Osteoblast (primary cell): ENCODE measurements at places on chromosomes 2 and 18. TPM values are rescaled to one million over a fixed set of nuclear protein-coding genes. Genes with fewer than 3 reads are reported as not detected.
A peak's percentile ranks its signal among the peaks of the same experiment; 100 is the strongest.

The MROH2A gene
- total RNA-seq, result not detected in 2 replicates

The RTP5 gene
- not detected in 2 replicates for total RNA-seq

The PXDN gene
- total RNA-seq, result 307 and 324 TPM in 2 replicates

The AQP4 gene
- not detected in 2 replicates for total RNA-seq

The CUL3 gene
- 59.5 and 64.4 TPM in 2 replicates for total RNA-seq

The NOSTRIN gene
- total RNA-seq, result 0.59 and 1.4 TPM in 2 replicates

The EFEMP1 gene
- 1,402 and 1,564 TPM in 2 replicates for total RNA-seq

DNA sequence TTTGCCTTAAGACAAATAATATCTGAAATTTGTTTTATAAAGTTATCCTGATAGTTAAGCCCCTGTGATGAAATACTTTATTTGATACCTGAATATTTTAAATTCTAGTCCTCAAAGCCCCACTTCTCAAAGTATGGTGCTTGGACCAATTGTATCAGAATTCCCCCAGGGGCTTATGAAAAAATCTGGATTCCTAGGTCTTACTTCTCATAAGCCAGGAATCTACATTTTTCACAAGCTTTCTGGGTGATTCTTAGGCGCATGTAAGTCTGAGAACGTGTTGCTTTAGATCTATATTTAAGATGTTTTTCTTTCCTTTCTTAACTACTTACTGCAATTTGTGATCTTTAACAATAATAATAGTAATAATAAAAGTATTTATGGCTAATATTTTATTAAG lies 53.1 kb downstream of the MYO1B start:
- no peak for DNase-seq

GRCh38 chr2:125491663-125492062 lies 1164.3 kb upstream of the GYPC start:
- DNase-seq, result no peak

GRCh38 chr18:78421392-78421791 lies 558.2 kb upstream of the SALL3 start:
- no peak for DNase-seq

DNA sequence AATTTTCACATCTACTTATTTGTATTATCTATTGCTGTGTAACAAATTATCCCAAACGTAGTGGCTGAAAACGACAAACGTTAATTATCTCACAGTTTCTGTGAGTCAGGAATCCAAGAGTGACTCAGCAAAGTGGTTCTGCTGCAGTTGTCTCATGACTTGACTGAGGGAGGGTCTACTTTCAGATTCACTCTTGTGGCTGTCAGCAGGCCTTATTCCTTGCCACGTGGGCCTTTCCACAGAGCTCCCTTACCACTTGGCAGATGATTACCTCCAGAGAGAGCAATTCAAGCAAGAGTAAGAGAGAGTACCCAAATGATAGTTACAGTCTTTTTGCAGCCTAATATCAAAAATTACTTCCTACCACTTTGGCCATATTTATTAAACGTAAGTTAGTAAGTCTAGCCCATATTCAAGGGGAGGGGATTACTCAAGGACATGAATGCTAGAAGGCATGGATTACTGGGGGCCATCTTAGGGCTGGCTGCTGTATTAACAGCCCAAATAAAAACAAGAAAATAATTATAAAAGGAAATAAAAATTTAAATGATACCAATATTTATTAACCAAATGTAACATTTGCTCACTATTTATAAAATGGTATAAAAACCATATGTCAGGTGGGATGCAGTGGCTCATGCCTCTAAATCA lies 48.7 kb upstream of the NBEAL1 start:
- peak; percentile 60 for DNase-seq

- no peak for DNase-seq
These were observed 7.0 kb upstream of the RPIA start for GRCh38 chr2:88684519-88684918.

DNA sequence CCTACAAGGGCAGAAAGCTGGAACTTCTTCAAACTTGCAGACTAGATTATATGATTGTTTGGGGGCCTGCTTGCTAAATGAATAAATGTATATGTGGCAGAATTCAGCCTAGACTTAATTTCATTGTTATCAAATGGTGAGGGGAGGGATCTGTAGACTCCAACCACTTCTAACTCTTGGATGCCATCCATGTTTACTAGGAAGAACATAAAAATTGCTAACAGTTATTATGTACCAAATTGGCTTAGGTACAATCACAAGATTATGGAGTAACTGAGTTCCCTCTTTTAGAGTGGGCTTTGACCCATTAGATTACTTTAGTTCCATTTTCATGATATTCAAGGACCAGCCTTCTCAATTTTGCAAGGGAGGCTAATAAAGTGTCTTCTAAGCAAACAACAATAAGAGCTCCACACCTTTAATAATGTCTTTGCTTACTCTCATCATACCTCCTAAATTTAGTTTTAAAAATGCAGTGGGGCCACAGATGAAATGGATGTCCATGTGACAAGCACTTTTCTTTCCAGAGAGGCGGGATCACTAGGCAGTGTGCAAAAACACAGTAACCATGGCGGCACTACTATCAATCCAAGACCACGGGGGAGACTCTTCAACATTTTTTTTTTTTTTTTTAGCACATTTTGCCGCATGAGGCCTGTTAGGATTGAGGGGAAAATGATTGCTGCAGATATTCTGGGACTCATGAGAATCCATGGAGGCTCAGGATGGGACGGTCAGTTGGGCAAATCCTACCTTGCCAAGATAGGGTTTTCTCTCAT lies 217.6 kb upstream of the SPRED2 start:
- no peak for DNase-seq

GRCh38 chr18:35974181-35974580 lies 1.7 kb downstream of the RMP24 start:
- no peak for DNase-seq

GRCh38 chr2:32564417-32565035 lies 63.3 kb upstream of the TTC27 start:
- DNase-seq, result no peak

GRCh38 chr2:171958475-171958874 lies 36.2 kb downstream of the HAT1 start:
- DNase-seq, result no peak

- DNase-seq, result peak; percentile 25
These were observed 76.0 kb upstream of the EPC2 start for GRCh38 chr2:148568597-148568996.

DNA sequence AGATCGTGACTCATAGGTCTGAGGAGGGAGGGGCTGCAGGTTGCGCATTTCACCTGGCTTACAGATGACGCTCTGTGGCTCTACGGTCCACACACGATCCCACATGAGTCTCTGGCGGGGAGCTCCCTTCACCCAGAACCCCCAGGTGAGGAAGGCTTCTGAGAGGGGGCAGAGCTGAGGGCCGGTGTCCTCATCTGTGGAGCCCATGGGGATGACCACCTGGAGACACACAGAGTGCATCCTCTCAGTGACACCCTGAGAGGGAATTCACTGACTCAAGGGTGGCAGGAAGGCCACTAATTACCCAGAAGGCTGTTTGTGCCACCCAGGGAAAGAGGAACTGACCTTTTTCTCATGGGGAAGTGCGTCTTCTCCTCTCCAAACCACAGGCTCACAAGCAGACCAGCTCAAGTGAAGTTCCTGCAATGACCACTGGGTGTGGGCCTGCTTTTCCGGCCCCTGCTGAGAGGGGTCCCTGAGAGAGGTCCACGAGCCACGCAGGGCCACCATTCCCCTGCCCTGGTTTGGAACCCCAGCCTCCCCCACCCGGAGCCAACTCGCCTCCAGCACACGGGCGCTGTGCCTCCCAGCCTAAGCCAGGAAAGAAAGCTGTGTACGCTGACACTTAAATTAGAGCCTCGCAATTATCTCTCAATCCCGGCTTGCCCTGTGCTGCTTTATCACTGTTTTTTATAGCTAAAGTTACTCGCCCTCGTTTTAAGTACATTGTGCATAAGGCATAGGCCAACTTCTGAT lies 114.1 kb downstream of the BCL11A start:
- DNase-seq, result no peak

GRCh38 chr18:58580078-58580477 lies 48.8 kb downstream of the ALPK2 start:
- no peak for DNase-seq
